ENCODE measurements at places on chromosomes 5 and 9.

DNA sequence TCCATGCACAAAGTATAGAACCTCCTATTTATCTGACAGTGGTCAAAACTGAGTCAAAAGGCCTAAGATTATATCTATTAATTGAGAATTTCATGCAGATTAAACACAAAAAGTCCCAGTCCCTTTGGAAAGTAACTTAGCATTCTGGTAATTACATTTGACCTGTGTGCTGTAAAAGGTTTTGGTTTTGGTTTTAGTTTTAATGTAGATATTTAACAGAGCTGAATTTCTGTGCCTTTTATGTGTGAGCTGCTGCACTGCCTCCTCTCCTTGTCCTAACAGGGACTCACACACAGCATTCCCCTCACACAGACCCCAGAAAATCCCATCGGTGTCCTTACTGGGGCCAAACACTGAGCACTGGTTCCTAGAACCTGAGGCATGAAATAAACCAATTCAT is 31.0 kb upstream of the FSD1L start:
- DNase-seq: no peak

- no peak for DNase-seq
Measured at GRCh38 chr5:172412724-172413286, 41.5 kb downstream of the SH3PXD2B start.

GRCh38 chr5:14102666-14103065 is 40.5 kb upstream of the TRIO start:
- no peak for DNase-seq

DNA sequence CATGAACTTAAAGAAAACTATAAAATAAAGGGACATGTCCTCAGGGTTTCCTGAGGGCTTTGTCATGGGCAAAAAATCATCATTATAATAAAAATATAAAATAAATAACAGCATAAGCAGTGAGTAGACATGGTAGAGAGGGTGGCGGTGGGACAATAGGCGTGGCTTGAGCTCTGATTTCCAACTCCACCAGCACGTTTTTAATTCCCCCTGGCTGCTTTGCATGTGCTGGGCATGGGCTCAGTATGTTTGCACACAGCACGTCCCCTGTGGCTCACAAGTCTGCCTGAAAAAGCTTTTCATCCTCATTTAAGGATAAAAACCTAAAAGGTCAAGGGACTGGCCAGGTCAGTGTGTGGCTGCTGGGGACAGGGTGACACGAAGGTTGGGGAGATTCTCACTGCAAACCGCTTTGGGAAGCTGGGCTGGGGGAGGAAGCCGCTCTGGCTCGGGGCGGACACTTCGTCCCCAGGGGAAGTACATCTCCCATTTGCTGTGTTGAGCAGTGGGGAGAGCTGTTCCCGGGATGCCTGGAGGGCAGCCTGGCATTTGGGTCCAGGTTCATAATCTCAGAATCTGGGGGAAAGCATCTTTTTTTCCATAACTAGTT is 32.6 kb downstream of the NKX2-5 start:
- DNase-seq: no peak

DNA sequence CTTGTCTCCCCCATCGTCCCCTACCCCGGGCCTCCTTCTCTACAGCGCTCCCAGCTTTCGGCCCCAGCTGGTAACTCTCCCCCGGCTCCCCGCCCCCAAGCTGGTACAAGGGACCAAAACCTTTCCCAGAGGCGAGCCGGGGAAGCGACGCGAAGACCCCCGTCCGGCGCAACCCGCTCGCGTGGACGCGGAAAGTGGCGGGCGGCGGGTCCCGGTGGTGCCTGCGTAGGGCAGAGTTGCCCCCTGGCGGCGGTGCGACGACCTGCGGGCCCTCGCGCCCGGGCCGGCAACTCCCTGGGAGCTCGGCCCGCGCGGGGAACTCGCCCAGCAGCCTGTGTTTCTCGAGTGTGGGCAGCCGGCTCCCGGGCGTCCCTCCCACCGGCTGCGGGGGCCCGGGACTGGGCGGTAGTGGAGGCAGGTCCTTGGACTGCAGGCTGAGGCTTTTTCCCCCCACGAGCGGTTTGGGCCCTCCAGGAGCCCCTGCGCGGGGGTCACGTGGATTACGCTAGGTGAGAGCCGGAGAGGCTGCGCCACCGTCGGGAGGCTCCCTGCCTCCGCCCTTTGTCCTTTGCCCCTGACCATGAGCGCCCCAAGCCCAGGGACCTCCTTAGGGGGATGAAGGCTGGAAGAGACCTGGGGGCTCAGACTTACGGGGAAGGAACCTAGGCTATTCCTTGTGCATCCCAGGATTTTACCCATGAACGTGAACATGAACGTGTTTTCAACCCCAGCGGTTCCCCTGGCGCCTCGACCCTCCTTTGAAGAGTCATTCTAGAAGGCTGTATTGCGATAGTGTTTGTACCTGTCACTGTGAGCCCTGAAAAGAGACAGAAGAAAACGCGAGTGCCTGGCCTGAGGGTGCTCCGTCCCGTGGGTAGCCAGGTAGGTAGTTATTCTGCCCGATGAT is 2.9 kb upstream of the FOXD1 start:
- DNase-seq: peak; percentile 29

GRCh38 chr9:80932947-80933780 is 756.2 kb downstream of the TLE1 start:
- no peak for DNase-seq

- DNase-seq: no peak
Measured at GRCh38 chr5:135547590-135548254, 12.0 kb upstream of the NEUROG1 start.

DNA sequence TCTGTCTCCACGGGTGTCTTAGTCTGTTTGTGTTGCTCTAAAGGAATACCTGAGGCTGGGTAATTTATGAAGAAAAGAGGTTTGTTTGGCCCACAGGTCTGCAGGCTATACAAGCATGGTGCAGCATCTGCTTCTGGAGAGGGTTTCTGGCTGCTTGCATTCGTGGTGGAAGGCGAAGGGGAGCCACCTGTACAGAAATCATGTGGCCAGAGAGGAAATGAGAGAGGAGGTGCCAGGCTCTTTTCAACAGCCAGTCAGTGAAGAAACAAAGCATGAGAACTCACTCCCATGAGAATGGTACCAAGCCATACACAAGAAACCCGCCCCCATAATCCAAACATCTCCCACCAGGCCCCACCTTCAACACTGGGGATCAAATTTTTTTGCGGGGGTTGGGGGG is 53.4 kb downstream of the PFDN1 start:
- no peak for DNase-seq

- DNase-seq: no peak
Measured at GRCh38 chr9:136656795-136657611, 5.7 kb upstream of the EGFL7 start.

- DNase-seq: no peak
Measured at GRCh38 chr9:114745879-114746550, 59.8 kb downstream of the TNFSF15 start.

DNA sequence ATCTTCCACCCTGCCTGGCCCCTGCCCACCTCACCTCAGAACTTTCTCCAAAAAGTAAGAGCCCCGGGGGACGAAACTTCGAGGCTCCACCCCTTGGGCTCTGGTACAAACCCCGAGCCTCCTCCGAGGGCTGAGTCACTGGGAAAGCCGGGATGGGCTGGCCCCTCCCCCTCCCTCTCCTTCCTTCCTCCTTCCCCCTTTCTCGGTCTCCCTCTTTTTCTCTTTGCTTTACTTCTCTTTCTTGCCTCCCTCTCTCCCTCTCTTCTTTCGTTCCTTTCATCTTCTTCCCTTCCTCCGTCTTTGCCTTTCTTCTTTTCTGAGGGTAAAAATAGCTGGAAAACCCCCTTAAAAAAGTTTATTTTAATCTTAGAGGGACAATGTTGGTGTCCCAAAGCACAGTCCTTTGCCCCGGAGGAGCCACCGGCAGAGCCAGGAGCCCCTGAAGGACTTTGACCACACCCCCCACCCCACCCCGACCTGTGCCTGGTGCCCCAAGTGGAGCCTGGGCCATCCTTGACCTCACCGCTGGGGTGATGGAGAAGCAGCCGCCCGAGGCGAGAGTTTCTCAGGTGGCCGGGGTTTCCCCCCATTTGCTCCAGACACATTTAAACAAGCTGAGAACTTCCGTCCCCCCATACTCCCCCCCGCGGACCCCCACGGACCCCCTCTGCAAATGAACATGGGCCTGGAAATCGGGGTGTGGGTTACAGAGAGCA is 5.7 kb upstream of the NOTCH1 start:
- no peak for DNase-seq

DNA sequence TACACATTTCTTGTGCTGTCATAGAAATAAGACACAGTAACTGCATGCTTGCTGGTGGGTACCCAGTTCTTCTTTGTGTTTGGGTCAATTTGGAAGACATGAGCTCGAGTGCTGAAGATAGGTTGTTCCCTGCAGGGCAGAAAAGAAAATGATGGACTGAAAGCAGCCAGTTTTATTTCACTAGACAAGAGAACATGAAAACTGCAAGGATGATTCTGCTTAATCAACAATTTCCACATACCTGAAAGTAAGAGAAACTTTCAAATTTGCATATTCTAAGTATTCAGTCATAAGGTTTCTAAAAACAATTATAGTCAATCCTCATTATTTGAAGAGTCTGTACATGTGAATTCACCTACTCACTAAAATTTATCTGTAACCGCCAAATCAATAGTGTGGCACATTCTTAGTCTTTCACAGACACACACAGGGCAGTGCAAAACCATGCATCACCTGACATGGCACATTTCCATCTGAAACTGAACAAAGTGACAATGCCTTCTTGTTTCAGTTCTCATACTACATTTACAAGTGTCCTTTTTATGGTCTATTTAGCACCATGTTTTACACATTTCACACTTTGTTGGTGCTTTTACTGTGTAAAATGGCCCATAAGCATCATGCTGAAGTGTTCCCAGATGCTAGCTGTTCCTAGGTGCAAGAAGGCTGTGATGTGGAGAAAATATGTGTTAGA is 56.9 kb downstream of the HOMER1 start:
- no peak for DNase-seq

GRCh38 chr5:107604146-107604910 is 66.4 kb downstream of the EFNA5 start:
- DNase-seq: no peak

GRCh38 chr5:151164687-151165392 is 7.3 kb upstream of the ANXA6 start:
- DNase-seq: peak; percentile 67

DNA sequence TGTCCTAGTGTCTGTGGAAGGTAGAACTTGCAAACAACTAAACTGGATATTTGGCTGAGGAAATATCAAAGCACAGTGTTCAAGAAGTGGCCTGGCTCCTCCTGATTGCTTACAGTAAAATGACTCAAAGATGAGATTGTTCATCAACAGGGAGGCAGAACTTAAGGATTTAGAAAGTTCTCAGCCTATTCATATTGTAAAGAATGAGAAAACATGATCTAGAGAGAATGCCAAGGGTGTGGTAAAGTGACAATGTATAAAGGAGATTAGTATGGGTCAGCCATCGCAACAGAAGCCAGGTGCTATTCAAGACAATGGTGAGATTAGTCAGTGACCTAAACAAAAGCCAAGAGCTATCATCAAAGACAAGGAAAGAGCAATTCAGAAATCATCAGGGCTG is 372.3 kb downstream of the SPOCK1 start:
- DNase-seq: no peak

DNA sequence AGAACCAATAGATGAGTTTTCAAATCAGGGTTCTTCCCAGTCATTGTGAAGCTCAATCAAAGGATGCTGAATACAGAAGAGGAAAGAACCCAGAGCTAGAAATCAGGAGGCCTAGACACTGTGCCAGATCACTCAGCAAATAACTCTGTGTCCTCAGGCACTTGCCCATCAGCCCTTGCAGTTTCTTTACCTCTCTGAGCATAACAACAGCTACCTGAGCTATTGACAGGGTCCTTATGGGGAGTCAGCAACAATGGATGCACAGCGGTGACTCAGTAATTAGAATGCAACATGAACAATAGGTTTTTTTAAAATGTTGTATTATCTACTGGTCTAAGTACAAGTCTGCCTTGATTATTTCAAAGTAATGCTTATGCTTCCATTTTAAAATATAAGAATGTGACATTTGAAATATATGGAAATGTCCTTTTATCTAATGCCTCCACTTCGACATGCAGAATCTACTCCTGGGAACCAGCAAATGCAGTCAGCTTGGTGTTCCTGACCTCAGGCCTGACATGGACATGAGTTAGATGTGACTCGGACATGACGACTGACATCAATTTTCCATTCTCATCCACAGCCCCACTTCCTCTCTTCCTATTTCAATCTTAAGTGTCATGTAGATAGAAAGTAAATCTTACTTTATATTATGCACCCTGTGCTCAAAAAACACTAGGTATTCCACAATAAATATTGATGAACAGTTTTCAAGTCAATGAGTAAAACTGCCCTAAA is 155.0 kb downstream of the TLE1 start:
- no peak for DNase-seq

- DNase-seq: no peak
Measured at GRCh38 chr5:172502969-172503368, 48.6 kb upstream of the SH3PXD2B start.

- no peak for DNase-seq
Measured at GRCh38 chr5:28855626-28856025, 1817.2 kb upstream of the CDH9 start.

DNA sequence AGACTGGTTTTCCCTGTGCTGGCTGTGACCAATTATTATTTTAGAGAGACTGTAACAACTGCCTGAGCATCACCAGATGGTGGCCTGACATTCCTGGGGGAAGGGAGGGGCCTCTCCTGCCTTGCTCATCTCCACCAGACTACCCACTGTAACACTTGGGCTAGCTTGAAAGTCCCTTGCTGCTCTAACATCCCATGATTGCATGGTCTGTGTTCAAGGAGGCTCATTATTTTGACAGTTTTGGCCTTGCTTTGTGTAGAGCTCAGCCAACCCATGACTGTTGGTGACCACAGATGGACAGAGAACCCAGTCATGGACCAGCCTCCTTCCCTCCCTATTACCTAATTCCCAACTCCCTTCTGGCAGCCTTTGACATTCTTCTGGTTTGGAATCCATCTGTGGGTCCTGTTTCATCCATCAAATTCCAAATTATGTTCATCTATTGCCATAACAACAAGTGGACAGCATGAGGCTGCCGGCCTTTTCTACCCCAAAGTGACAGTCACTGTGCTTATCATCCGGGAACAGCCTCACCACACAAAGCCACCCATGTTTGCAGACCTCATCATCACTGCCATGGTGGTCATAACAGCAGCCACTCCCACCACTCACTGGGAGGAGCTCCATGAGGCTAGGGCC is 49.0 kb upstream of the ICE1 start:
- no peak for DNase-seq

- no peak for DNase-seq
Measured at GRCh38 chr9:69976152-69976551, 67.5 kb upstream of the MAMDC2 start.

GRCh38 chr5:161302559-161302958 is 244.0 kb downstream of the GABRB2 start:
- DNase-seq: no peak

GRCh38 chr5:107557051-107557658 is 113.6 kb downstream of the EFNA5 start:
- no peak for DNase-seq

- no peak for DNase-seq
Measured at GRCh38 chr5:112738191-112738560, 491 bp downstream of the APC start.

DNA sequence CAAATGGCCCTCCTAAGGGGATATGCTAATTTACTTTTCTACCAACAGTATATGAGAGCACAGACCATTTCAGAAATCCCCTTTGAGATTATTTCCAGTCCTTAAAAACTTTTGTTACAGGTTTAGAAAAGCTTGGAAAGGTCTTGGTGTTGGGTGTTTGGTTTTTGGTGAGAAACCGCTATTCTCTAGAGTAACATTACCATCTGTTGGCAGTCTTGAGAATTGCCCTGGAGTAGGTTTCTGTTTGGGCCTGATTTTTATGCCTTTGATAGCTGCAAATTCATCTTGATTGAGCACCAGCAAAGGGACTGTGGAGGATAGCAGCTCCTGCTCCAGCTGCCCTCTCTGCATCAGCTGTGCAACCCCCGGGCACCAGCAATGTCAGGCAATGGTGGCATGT is 8.0 kb downstream of the NUDT2 start:
- DNase-seq: no peak

- DNase-seq: no peak
Measured at GRCh38 chr5:181052672-181053487, 12.8 kb downstream of the BTNL9 start.
